CD8-positive, alpha-beta memory T cell (primary cell): ENCODE measurements at places on chromosomes 5 and 9.

- no peak for DNase-seq
Observed at GRCh38 chr5:68405784-68406743, 190.5 kb downstream of the PIK3R1 start.

- DNase-seq: no peak
Observed at GRCh38 chr5:16776611-16777251, 159.4 kb downstream of the MYO10 start.

DNA sequence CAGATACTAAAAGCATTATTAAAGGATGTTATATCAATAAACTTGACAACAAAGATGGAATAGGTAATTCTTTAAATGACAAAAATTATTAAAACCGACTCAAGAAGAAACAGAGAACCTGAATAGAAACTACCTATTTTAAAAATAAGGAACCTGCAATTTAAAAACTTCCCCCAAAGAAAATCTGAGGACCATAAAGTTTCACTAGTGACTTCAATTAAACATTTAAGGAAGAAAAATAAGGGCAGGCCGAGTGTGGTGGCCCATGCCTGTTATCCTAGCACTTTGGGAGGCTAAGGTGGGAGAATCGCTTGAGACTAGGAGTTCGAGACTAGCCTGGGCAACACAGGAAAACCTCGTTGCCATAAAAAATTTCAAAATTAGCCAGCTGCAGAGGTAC, 99.6 kb downstream of the FANCC start:
- DNase-seq: no peak

GRCh38 chr5:1780614-1780930, 19.1 kb downstream of the MRPL36 start:
- DNase-seq: no peak
